ENCODE measurements at places on chromosomes 13 and 19.

GRCh38 chr13:23995283-23996073 is 98.2 kb upstream of the C1QTNF9B start:
- no peak for DNase-seq

DNA sequence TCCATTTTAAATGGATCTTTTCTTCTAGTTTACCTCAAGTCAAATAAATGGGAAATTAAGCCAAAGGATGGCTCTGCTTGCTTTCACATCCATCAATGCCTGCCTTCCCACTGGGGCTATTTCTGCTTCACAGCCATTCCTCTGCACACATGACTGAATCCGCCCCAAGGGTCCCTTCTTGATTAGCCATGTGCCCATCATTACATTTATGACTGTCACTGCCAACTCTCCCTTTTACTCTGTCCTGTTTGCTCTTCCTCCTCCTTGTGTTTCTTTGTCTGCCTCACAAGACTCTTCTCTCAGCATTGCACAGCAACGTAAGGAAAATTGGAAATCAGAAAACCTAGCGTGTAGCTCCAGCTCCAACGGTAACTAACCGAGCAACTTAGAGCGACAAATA is 410.2 kb downstream of the TBC1D4 start:
- DNase-seq, result no peak

DNA sequence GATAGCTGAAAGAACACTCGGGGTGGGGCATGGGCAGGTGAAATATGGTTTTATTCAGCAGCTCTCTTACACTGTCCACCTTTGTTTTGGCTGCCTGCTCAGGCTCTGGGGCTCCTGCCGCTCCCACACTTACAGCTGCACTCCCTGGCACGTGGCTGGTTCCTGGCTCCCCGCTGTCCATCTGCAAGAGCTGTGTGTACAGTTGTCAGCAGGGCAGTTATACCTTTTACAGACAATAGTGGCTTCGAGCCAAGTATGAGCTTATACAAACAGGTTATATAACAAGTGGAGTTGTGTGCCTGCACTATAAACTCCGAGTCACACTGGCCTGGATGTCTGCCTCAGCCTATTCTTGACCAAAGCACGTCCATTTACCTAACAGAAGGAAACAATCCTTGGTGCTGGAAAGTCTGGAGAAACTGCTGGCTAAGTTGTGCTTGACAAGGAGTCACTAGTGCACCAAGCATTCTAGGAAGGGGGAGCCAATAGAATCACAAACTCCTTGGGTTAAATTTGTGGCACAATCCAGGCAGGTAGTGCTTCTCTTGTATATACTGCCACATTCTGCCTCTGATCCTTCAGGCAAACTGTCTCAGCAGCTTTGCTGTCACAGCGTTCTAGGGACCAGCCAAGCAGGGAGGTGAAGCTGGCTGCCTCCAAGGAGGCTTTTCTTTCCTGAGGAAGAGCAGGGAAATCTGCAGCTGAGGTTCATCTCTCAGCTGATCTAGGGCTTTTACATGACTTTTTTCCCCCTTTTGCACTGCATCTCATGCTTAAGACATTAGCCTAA is 68.2 kb downstream of the NHLRC3 start:
- no peak for DNase-seq

- DNase-seq, result no peak
These were observed 128.4 kb downstream of the KATNAL1 start for GRCh38 chr13:30178976-30179375.

DNA sequence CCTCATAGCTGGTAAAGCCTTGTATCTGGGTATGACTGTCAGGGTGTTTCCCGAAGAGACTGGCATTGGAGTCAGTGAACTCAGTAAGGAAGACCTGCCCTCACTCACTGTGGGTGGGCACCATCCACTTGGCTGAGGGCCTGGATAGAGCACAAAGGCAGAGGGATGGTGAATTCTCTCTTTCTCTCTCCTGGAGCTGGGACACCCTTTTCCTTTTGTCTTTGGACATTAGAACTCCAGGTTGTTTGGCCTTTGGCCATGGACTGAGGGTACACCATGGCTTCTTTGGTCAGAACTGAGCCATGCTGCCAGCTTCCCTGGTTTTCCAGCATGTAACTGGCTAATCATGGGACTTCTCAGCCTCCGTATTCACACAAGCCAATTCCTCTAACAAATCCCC is 4.6 kb upstream of the CEACAM1 start:
- no peak for DNase-seq

DNA sequence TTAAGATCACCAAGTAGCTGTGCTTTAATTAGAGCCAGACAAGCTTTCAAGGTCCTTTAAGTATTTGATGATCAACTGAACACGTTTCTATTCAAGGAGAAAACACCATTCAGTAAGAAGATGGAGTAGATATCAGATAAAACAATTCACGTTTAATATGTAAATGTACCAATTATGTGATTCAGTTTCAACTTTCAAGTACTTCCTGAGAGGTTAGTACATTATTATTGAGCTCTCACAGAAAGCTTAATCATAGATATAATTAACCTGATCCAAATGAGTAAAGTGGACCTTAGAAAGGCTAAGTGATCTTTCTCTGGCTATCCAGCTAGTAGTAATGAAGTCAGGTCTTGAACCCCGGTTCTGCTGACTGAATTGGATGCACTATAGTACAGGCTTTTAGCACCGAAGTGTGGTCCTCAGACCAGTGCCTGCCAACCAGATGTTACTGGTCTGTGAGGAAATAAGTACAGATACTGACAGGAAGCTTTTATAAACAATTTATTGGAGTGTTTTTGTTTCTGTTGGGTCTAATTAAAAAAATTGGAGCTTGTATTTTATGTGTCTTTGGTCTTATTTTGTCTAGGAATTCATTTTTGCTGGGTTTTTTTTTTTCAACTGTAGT is 10.2 kb downstream of the CLN5 start:
- no peak for DNase-seq

DNA sequence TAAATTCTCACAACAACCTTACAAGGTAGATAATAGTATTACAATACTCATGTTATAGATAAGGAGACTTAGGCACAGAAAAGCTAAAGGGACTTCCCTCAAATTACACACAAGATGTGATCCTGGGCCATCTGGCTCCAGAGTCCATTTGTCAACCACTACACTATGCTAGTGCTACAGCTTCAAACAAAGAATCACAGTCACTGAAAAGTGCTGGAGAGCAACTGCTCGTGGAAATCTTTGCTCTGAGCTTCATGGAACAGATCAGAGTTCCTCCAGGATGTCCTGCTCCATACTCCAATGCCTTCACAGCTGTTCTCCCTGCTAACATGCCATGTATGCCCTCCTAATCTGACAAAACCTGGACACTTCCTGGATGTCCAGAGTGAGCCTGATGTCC is 271.2 kb downstream of the ENOX1 start:
- no peak for DNase-seq

- no peak for DNase-seq
These were observed 1877.7 kb upstream of the PRR20A start for GRCh38 chr13:55263045-55263444.

GRCh38 chr19:7067716-7068115 is 1.8 kb upstream of the ZNF557 start:
- no peak for DNase-seq

DNA sequence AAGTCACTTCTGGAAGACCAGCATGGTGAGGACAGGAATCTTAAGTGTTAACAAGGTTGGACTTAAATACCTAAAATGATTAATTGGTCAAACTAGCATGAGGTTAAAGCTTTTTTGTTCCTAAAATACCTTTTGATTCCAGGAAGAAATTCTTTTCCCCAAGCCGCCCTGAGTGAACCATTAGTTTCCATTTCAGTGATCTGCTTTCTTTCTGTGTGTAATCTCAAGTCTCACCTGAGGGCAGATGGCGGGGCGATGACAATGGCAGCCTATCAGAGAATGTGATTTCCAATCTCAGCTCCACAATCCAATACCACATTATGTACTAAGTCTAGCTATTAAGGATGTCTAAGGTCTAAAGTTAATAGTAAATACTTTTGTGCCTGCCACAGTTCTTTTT is 390.9 kb upstream of the SGCG start:
- DNase-seq, result no peak

Data from D341Med (cell line).